Calu3 (cell line): ENCODE measurements at places on chromosomes 2 and 18. TPM values are rescaled to one million over a fixed set of nuclear protein-coding genes. Genes with fewer than 3 reads are reported as not detected.

DNA sequence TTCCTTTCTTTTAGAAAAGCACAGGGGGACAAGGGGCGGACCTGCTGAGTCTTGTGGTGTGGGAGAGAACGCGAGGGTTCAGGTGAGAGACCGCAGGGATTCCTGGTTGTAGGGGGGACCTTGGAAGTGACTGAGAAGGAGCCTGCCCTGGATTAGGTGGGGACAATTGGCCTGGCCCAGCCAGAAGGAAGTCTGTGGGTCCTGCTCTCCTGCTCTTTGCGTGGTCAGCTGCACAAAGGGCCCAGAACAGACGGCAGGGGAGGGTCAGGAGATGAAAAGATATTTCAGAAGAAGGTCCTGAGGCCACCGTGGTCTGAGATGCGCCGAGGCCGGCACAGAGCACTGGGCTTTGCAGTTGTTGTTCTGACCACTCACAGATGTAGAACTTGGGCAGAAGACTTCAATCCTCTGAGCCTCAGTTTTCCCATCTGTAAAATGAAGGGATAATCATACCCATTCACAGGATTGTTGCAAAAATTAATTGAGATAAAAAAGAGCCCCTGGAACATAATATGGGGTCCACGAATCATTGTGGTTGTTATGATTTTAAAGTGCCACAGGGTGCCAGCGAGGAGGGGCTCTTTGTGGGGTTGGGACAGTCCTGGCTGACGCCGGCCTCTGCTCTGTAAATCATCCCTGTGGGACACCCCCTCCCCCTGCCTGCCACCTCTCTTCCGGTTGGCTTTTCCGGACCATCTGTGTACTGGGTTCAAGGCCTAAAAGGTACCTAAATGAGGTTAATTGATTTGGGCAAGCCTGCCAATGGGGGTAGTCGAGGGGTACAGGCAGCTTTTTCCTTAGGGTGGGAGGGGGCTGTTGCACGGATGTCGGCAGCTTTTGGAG lies 1.8 kb downstream of the LPIN1 start:
- H3K4me3 ChIP-seq, result peak overlapping the region; percentile 89
- peaks cover 40% of the 10 kb centered on the region for H3K36me3 ChIP-seq
- peak overlapping the region; percentile 74 for H3K27ac ChIP-seq
- H3K27me3 ChIP-seq, result no peaks in the 10 kb centered on the region

GRCh38 chr2:127201452-127201851 lies 18.6 kb downstream of the CYP27C1 start:
- H3K4me3 ChIP-seq, result no peak overlapping the region
- H3K27ac ChIP-seq, result no peak overlapping the region
- peaks cover 7% of the 10 kb centered on the region for H3K36me3 ChIP-seq
- DNase-seq, result no peak
- peaks cover 8% of the 10 kb centered on the region for H3K4me1 ChIP-seq

GRCh38 chr2:29879456-29879855 lies 41.9 kb downstream of the ALK start:
- no peak overlapping the region for H3K27ac ChIP-seq
- no peaks in the 10 kb centered on the region for H3K36me3 ChIP-seq
- H3K4me1 ChIP-seq, result peaks cover 17% of the 10 kb centered on the region
- DNase-seq, result no peak

DNA sequence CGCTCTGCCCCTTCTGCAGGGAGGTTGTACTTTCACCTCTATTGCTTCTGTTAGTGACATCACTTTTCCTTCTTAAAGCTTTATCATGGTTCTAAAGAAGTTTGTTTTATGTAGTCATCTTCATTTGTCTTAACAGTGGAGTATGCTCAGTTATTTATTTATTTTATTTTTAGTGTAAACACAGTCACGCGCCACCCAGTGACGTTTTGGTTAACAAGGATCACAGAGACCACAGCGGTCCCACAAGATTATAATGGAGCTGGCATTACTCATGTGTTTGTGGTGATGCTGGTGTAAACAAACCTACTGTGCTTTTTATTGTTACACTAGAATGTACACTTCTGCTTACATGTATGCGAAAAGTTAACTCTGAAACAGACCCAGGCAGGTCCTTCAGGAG lies 89.9 kb downstream of the SOX11 start:
- no peak overlapping the region for H3K4me3 ChIP-seq
- no peak overlapping the region for H3K27ac ChIP-seq
- no peak for DNase-seq
- no peaks in the 10 kb centered on the region for H3K27me3 ChIP-seq

DNA sequence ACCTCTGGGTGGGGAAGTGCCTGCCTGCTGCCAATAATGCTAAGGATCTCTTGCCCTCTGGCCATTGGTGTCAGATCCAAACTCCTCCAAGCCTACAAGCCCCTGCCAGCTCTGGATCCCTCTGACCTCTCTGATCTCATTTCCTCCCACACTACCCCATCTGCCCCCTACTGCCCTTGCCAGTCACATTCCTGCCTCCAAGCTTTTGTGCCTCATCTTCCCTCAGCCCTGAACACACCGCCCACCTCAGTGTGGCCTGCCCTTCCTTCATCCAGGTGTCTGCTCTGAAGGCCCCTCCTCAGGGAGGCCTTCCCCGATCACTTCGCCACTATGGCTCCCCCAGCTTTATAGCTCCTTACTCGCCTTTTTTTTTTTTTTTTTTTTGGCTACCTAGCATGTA lies 161.0 kb upstream of the GLI2 start:
- no peaks in the 10 kb centered on the region for H3K4me1 ChIP-seq
- no peak overlapping the region for H3K27ac ChIP-seq
- DNase-seq, result no peak
- no peak overlapping the region for H3K4me3 ChIP-seq

Gene CDKL4
- 0.83 and 1.3 TPM in 2 replicates for total RNA-seq

Gene PROKR1
- not detected in 2 replicates for total RNA-seq

Gene PLB1
- total RNA-seq, result 0.83 and 1.6 TPM in 2 replicates
